ENCODE measurements at places on chromosomes 3 and 15. TPM values are rescaled to one million over a fixed set of nuclear protein-coding genes. Genes with fewer than 3 reads are reported as not detected.

TMCC1 gene
- 37.9 TPM for total RNA-seq

SLC12A1 gene
- not detected for total RNA-seq

CPN2 gene
- not detected for total RNA-seq

GUCA1C gene
- not detected for total RNA-seq

GRCh38 chr3:149494022-149494758, 19.7 kb downstream of the TM4SF4 start:
- no peaks in the 10 kb centered on the region for H3K36me3 ChIP-seq
- H3K4me1 ChIP-seq, result peaks cover 8% of the 10 kb centered on the region

- H3K27me3 ChIP-seq, result no peaks in the 10 kb centered on the region
- no peaks in the 10 kb centered on the region for H3K36me3 ChIP-seq
- H3K4me1 ChIP-seq, result peaks cover 27% of the 10 kb centered on the region
These were observed 17.0 kb downstream of the RPLP1 start for GRCh38 chr15:69469467-69470201.

DNA sequence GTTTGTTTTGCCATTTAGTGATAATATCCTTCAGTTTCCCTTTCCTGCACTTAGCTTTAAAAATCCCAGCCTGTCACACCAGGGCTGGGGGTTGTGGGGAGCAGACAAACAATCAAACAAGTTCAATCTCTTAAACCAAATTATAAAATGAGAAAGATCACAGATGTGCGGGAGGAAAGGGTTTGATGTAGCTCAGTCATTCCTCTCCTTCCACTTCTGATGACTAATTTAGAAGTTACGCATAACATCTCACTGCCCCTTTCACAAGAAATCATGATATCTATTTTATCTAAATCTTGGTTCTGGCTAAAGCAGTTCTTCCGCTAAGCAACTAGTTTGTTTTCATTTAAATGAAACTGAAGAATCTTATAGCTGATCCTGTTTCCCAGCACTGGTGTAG, 34.1 kb upstream of the ATG7 start:
- peak overlapping the region; percentile 96 for H3K27ac ChIP-seq
- H3K27me3 ChIP-seq, result no peaks in the 10 kb centered on the region
- peak; percentile 96 for DNase-seq
- no peaks in the 10 kb centered on the region for H3K36me3 ChIP-seq

- H3K36me3 ChIP-seq, result peaks cover 2% of the 10 kb centered on the region
- H3K27ac ChIP-seq, result peak overlapping the region; percentile 69
- no peak overlapping the region for H3K4me3 ChIP-seq
- peak; percentile 88 for DNase-seq
- peaks cover 42% of the 10 kb centered on the region for H3K4me1 ChIP-seq
These were observed 25.8 kb upstream of the ANXA2 start for GRCh38 chr15:60423537-60423936.

DNA sequence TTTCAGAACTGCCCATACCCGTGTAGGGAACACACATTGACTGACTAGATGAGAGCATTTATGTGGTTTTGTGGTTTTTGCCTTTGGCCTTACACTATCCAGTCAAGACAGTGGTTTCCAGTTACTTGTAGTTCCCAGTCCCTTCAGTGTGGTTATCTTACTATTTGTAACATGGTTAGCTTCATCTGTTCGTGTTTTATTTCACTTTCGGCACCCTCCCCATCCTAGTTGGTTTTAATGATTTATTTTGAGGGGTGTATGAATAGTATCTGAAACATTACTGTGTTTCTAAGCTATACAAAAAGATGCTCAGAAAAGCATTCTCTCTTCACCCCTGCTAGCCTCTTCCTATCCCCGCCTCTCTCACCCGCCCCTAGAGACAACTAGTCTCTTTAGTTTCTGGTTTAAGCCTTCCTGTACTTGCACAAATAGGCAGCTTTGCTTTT, 14.1 kb downstream of the LYSMD4 start:
- peaks cover 10% of the 10 kb centered on the region for H3K4me1 ChIP-seq
- peaks cover 11% of the 10 kb centered on the region for H3K36me3 ChIP-seq
- H3K27ac ChIP-seq, result no peak overlapping the region
- DNase-seq, result peak; percentile 95
- no peaks in the 10 kb centered on the region for H3K27me3 ChIP-seq
- no peak overlapping the region for H3K4me3 ChIP-seq

GRCh38 chr3:194941360-194941955, 255.8 kb downstream of the FAM43A start:
- no peak overlapping the region for H3K27ac ChIP-seq
- no peak for DNase-seq
- no peaks in the 10 kb centered on the region for H3K36me3 ChIP-seq
- no peaks in the 10 kb centered on the region for H3K4me1 ChIP-seq
- no peaks in the 10 kb centered on the region for H3K27me3 ChIP-seq

DNA sequence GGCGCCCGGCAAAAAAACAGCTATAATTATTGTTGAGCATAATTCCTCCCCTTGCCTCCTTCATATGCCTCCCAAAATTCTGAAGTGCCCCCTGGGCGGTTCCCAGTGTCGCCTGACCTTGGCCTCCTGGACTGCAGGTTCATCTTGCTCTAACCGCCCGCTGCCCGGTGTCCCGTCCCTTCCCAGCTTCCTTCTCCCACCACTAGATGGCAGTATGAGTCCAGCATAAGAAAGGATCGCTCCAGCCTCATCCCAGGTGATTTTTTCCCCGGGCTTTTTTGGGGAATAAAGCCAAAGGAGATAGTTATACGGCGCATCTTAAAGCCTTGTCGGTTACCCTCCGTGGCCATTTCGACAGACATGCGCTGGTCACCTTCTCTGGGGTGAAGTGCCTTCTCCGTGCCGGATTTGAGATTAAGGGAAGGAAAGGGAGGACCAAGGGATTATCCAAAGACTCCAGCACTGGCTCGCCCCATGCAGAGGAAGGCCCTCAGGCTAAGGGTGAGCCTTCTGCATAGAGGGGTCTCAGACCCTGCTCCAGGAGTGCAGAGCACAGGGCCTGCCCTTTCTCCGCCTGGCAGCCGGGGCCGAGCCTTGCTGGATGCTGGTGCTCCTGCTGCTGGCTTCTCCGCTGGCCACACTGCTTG, 45.8 kb upstream of the TRA2B start:
- H3K4me1 ChIP-seq, result peaks cover 12% of the 10 kb centered on the region
- H3K4me3 ChIP-seq, result no peak overlapping the region
- peak; percentile 15 for DNase-seq
- no peaks in the 10 kb centered on the region for H3K27me3 ChIP-seq
- no peaks in the 10 kb centered on the region for H3K36me3 ChIP-seq
- H3K27ac ChIP-seq, result no peak overlapping the region
